ENCODE measurements at places on chromosomes 11 and 22. TPM values are rescaled to one million over a fixed set of nuclear protein-coding genes. Genes with fewer than 3 reads are reported as not detected.

DNA sequence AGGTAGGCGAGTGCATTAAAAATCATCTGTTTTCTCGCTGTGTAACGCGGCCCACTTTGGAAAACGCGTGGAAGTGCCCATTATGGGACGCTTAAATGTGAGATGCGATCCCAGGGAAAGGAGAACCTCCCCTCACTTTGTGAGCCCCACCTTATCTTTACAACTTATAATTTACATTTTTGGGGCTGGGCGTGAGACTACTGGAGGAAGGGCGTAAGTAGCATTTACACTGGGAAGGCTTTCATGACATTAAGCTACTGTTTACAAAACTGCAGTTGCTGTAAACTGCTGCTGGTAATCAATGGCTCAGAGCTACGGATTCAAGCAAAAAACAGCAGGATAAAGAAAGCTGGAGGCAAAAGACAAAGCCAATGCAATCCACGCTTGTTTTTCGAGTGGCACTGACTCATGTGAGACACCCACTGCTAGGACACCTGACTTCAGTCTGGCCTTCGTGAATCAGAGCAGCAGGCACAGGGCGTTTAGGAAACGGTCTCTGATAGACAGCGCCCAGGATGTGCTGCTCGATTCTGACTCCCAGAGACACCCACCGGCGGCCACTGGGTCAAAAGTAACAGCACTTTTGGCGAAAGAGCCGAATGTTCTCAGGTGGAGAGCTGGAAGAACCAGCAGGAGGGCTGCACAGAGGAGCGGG is 78.3 kb downstream of the TRMU start:
- no peak for DNase-seq

DNA sequence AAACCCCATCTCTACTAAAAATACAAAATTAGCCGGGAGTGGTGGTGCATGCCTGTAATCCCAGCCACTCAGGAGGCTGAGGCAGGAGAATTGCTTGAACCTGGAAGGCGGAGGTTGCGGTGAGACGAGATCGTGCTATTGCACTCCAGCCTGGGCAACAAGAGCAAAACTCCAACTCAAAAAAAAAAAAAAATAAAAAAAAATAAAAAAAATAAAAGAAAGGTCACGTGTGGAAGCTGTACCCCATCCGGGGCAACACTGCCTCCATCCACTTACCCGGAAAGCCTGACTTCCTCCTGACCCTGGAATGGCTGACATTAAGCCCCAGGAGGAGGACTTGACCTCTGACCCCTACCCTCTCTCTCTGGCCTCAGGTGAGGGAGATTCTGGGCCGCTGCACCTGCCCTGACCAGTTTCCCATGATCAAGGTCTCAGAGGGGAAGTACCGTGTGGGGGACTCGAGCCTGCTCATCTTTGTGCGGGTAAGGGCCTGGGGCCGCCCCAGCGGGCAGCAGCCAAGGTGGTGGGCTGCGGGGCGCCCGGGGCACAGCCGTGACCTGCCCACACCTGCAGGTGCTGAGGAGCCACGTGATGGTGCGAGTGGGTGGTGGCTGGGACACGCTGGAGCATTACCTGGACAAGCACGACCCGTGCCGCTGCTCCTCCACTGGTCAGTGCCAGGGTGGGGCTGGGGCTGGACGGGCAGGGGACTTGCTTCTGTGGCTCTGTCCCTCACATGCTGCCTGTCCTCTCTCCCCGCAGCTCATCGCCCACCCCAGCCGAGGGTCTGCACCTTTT is 3.8 kb downstream of the GAS2L1 start:
- DNase-seq, result no peak

GRCh38 chr11:80944758-80945157 is 1503.9 kb upstream of the TENM4 start:
- DNase-seq, result no peak

- no peak for DNase-seq
Observed at GRCh38 chr22:19470010-19470409, 9.0 kb downstream of the UFD1 start.

- no peak for DNase-seq
Observed at GRCh38 chr11:108278546-108278945, 55.7 kb downstream of the ATM start.

The LGALS1 gene
- total RNA-seq, result 61.4 TPM

- DNase-seq, result no peak
Observed at GRCh38 chr11:91850021-91850420, 374.6 kb upstream of the FAT3 start.

DNA sequence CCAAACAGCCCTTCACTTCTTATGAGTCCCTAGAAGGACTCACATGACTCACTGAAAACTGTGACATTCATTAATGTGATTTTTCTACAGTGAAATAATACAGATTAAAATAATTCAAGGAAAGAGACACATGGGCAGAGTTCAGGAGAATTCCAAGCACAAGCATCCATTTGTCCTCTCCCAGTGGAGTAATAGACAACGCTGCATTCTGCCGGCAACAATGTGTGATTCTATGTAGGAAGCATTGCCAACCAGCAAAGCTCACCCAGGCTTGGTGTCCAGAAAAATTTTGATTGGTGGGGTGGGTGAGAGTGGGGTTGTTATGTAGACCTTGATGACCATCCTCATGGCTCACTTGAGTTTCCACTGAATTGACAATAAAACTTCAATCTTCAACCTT is 123.9 kb downstream of the VPREB1 start:
- DNase-seq, result no peak

DNA sequence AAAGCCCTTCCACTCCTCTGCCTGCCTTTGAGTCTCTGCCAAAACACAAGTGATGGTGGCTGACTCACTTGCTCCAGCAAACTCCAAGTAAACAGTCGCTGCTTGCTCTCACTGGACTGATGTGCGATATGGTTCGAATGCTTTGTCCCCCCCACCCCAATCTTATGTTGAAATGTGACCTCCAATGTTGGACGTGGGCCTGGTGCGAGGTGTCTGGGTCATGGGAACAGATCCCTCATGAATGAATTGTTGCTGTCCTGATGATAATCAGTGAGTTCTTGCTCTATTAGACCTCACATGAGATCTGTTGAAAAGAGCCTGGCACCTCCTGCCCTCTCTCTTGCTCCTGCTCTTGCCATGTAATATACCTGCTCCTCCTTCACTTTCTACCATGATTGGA is 747.9 kb downstream of the OPCML start:
- DNase-seq, result no peak

GRCh38 chr11:134841411-134841810 is 429.4 kb upstream of the B3GAT1 start:
- DNase-seq, result no peak

DNA sequence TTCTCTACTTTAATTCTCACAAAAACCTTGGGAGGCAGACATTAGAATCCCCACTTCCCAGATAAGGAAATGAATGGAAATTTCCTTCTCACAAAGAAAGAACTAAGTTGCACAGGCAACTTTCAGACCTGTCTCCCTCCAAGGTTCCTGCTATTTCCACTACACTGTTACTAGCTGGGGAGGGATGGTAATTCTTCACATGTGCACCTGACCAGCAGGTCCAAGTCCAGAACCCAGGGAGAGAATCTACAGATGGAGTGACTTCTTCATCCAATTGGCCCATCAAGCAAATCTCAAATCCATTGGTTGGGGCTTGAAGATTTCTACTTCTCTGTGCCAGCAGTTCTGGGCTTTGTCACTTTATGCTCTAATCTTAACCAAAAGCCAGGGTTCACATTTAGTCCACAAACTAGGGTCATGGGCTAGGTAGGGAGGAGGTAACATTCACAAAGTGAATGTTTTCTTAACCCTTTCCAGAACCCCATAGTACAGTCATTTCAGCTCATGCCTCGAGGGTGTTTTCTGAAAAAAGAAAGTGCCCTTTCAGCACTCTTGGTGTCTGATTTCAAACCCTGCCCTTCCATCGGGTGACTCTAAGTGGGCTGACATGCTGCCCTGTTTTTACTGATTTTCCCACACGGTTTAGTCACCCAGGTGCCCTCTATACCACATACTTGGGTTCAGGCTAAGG is 2.7 kb downstream of the POU2AF1 start:
- DNase-seq, result no peak

The TRIM48 gene
- not detected for total RNA-seq

DNA sequence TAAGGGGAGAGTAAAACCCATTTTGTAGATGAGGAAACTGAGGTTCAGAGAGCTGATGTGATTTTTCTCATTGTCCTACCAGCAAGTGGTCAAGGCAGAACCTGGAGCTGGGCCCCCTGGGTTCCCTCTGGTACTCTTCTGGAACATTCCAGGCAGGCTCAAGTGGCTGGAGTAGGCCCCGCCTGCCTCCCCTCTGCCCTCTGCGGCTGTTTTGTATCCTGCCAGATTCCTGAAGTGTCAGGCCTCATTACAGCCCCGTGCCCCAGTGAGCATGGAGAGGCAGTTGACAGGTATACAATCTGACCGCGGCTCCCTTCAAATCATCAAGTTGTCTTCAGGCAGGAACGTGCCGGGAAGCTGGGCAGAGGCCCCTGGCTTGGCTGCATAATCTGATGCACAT is 94.6 kb upstream of the CD82 start:
- DNase-seq, result no peak

GRCh38 chr11:16080688-16081381 is 275.5 kb downstream of the SOX6 start:
- no peak for DNase-seq

GRCh38 chr11:34616086-34616485 is 4.8 kb upstream of the EHF start:
- no peak for DNase-seq

DNA sequence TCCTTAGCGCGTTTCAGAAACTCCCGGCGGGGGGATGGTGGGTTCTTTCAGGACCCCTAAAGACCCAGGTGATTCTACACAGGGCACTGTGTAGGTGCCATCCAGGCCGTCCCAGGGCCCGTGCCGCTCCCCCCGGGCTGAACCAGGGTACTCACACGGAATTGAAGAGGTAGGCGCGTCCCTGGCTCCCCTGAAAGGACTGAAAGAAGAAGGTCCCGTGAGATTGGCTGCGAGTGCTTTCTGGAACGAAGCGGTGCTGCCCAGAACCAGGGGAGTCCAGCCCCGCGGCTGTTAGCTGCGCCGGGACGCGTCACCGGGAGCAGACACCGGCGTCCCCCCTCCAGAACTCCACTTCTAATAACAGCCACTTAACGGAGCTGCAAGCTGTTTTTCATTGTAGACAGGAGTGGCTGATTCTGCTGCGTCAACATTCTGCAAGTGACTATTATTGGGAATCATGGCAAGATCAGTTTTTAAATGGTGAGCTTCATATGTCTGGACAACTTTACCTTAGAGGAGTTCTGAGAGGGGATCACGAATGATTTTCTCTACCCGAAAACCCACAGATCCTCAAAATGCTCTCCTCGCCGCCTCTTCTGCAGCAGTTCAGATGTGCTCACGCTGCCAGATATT is 31.8 kb downstream of the YPEL1 start:
- no peak for DNase-seq

The C11orf87 gene
- total RNA-seq, result not detected

The PIWIL4 gene
- total RNA-seq, result 7.7 TPM

The HMOX1 gene
- 0.85 TPM for total RNA-seq

GRCh38 chr22:35071784-35072183 is 5.8 kb downstream of the ISX start:
- no peak for DNase-seq

Measured in Calu3 (cell line).